Suprapubic skin (tissue), 4 donors: ENCODE measurements at places on chromosomes 2 and 18. TPM values are rescaled to one million over a fixed set of nuclear protein-coding genes. Genes with fewer than 3 reads are reported as not detected.

- no peak for DNase-seq
These were observed 300.4 kb downstream of the ZNF407 start for GRCh38 chr18:74897971-74898657.

GRCh38 chr2:157470321-157470720 lies 26.4 kb upstream of the CYTIP start:
- DNase-seq: no peak

GRCh38 chr18:13442451-13442850 lies 223.9 kb downstream of the LDLRAD4 start:
- no peak for DNase-seq

DNA sequence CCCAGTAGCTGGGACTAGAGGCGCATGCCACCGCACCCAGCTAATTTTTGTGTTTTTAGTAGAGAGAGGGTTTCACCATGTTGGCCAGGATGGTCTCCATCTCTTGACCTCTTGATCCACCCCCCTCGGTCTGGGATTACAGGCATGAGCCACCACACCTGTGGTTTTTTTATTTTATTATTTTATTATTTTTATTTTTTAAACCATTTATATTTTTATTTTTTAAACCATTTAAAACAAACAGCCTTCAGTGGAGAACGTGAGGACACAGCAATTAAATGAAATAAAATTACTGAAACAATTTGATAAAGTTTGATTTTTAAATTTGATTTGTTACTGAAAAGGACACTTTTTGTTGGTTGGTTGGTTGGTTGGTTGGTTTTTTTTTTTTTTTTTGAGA lies 181.0 kb downstream of the AGAP1 start:
- no peak for DNase-seq

- DNase-seq: no peak
These were observed 392.7 kb upstream of the ST6GAL2 start for GRCh38 chr2:107278672-107279071.

DNA sequence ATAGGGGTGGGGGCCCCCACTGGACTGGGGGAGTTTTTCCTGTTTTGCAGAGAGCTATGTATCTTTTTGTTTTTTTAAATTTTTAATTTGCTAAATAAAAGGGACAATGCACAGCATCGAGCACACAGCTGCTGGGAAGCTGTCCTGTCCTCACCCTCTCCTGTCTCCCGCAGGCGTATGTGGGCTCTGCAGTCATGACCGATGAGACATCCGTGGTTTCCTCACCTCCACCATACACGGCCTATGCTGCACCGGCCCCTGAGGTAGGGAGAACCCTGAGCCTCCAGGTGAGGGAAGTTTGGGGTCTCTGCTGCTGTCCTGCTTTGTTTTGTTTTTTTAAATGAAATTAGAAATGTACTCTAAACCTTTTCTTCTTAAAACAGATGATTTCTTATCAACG lies 27.6 kb downstream of the PLEKHB2 start:
- no peak for DNase-seq

The C2orf78 gene
- total RNA-seq: not detected

The BMP10 gene
- not detected for total RNA-seq

DNA sequence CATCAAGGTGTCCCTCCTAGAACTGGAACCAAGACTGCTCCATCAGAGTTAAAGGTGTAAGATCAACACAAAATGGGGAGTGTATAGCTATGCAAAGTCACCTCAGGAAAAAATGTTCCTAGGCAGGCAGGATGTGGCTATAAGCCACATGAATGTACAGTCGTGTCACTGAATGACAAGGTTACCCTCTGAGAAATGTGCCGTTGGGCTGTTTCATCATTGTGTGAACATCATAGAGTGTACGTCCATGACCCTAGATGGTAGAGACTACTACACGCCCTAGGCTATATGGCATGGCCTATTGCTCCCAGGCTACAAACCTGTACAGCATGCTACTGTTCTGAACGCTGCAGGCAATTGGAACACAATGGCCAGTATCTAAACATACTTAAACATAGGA lies 24.5 kb downstream of the TYMS start:
- no peak for DNase-seq

DNA sequence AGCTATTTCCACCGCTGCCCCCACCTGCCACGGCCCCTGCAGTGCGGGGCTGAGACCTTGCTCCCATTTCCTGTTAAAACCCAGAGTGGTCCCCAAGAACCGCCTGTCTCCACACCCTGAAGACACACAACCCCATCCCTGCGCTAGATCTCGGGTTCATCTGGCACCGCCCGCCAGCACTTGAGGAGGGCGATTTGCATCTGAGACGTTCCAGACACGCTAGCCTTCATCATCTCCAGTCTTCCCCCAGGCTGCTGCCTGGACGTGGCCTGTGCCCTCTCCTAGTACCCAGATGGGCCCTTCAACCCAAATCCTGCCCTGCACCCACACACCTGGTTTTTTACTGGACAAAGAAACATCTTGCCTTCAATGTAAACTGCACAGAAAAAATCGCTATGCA lies 49.8 kb downstream of the SLC66A2 start:
- DNase-seq: peak; percentile 56

The HTR2B gene
- total RNA-seq: not detected

GRCh38 chr2:105730170-105730569 lies 14.5 kb upstream of the NCK2 start:
- no peak for DNase-seq

The VWA3B gene
- total RNA-seq: not detected

- no peak for DNase-seq
These were observed 1.2 kb upstream of the ARHGAP28 start for GRCh38 chr18:6728331-6728730.

GRCh38 chr2:162245061-162245460 lies 1.8 kb upstream of the FAP start:
- no peak for DNase-seq

GRCh38 chr2:31784868-31785267 lies 204.1 kb upstream of the SRD5A2 start:
- no peak for DNase-seq

The ARL4C gene
- 64.4 TPM for total RNA-seq

The NYAP2 gene
- not detected for total RNA-seq

The C2orf66 gene
- not detected for total RNA-seq

The LHCGR gene
- total RNA-seq: not detected

DNA sequence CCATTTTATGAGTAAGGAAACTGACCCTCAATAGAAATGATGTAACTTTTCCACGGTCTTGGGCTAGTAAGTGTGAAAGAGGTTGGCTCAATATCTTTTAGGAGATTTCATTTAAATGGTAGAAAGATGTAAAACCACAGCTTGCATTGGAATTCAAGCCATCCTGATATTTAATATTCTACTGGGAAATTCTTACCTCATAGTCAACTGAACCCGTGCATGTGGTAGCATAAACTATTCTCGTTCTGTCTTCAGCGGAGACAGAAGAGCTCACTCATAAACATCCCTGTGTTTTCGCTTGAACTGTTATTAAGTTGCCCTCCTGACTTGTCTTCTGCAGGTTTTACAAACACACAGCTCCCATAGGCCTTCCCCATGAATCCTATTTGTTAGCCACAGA lies 8.5 kb upstream of the SPATS2L start:
- DNase-seq: no peak

DNA sequence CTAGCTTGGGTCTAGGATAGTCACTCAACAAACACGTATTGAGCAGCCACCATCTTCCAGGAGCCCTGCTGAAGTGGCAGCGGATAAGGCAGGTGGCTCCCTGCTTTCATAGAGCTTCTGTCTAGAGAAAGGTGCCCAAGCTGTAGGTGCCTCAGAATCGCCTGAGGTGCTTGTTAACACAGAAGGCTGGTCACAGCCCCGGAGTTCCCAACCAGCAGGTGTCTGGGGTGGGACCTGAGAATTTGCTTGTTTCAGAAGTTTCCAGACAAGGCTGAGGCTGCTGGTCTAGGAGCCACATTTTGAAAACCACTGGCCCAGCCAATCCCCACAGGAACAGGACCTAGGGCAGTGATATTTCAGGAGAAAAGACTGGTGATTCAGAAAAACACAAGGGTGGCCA lies 45.3 kb upstream of the SMAD7 start:
- DNase-seq: no peak

DNA sequence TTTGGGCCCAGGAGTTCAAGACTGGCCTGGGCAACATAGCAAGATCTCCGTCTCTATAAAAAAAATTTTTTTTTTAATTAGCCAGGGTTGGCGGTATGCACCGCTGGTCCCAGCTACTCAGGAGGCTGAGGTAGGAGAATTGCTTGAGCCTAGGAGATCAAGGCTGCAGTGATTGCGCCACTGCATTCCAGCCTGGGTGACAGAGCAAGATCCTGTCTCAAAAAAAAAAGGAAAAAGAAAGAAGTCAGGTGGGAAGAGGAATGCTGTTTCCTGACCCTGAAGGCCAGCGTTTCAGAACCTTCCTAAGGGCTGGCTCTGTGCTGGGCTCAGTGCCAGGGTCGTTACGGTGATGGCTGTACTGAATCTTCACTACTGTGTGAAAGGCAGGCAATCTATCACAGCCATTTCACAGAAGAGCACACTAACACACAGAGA lies 35.0 kb upstream of the AGAP1 start:
- DNase-seq: no peak

The ALLC gene
- total RNA-seq: not detected

- DNase-seq: no peak
These were observed 202.1 kb downstream of the SH3RF3 start for GRCh38 chr2:109331081-109331480.

GRCh38 chr18:75472906-75473305 lies 45.4 kb upstream of the SMIM21 start:
- DNase-seq: no peak

DNA sequence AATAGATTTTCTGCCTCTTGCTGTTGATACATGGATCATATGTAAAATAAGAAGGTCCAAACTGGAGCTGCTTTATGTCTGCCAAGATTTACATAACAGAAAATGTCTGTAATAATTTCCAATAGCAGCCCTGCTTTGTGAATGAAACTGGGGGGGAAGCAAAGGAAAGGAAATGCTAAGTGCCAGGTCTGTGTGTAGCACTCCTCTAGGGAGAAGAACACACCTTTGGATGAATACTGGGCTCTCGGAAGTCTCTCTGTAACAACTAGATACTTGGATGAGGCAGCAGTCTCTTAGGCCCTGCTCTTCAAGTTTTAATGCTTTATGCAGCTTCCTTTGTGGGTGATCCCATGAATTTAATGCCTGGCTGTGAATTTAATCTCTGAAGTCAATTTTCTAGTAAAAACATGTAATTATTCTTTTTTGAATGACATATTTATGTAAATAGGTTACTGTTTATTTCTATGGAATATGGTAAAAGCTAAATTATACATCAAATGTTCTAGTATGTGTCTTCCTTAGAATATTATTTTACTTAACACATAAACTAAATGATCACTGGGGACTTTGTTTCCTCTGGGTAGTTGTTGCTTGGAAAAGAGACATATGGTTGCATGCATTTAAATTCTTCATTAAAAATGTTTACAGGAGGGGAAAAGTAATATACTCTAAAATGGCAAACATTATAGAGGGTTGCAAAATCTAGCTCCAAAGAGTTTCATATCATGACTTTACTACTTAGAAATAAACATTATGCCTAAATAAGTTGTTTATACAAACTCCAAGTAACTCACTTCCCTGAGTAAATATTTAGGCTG lies 336.6 kb upstream of the CWC22 start:
- DNase-seq: no peak

The TCF4 gene
- 98.3 TPM for total RNA-seq

DNA sequence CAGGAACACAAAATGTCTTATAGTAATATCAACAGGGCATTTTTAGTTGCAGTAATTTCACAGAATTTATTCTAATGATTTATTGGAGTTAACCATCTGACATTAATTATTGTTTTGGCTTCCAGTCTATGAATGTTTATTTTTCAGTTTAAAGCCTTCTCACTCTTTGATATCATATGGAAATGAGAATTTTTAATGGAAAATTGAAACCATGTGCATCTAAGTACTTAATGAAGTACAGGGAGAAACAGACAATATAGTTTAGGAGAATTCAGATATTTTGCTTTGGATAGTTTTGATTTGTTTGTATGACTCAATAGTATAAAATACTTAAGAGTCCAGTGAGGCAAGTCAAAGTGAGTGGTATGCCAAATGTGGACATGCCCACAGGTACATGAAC lies 126.1 kb downstream of the OLA1 start:
- no peak for DNase-seq

DNA sequence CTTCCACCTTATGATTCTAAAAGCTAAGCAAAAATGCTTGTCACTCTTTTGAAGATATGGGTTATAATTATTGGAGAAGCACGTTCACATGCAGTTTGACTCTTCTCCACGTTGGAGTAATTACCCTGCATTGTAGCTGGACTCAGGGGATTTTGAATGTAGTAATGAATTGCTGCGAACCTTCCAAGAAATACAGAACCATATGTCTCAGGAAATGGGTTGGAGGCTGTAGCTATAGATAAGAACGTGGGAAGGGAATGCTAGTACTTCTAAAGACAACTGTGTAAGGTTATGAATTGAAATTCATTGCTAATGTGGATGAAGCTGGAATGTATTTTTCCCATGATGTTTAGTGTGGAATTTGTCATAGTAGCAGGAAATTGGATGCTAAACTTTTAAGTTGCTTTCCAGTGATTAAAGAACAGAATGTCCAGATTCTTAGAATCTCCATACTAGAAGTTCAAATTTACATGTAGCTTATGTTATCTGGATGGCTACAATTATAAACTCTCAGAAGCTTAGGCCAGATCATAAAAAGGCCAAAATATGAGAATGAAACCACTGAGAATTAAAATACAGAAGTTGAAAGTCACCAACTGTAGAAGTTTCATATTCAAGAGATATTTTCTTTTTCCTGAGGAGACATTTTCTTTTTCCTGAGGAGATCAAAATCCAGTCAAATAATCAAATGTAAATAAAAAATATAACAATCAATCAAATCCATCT lies 27.3 kb upstream of the SPOPL start:
- DNase-seq: no peak
